Activated CD4-positive, alpha-beta T cell treated with anti-CD3 and anti-CD28 coated beads, Interleukin-2, amount 10 ng/mL, durations not matched to agents 24 days and 14 days (primary cell): ENCODE measurements at places on chromosomes 7 and 10. TPM values are rescaled to one million over a fixed set of nuclear protein-coding genes. Genes with fewer than 3 reads are reported as not detected.

Gene PCBD1
- total RNA-seq: 63.2 and 67.7 TPM in 2 replicates

- DNase-seq: no peak
Measured at GRCh38 chr7:36312915-36313334, 76.7 kb upstream of the ANLN start.

GRCh38 chr7:147980826-147981813 lies 609.4 kb upstream of the C7orf33 start:
- DNase-seq: no peak

DNA sequence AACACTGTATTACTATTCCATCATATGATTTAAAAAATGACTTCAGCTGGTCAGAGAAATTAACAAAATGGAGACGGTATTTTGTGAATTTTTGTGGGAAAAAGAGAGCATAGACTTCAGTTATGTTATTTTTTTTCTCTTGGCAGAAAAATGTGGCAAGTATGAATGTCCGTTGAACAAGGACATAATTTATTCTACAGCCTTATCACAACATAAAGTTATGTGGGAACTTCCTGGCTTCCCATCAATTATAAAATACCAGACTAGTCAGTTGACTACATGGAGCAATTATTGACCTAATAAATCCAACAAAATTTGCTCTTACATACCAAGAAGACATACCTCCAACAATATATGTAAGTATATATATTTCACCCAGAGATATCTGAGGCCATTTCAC lies 88.6 kb upstream of the PPP1R3A start:
- no peak for DNase-seq

- DNase-seq: no peak
Measured at GRCh38 chr7:95951531-95951930, 179.2 kb downstream of the DYNC1I1 start.

GRCh38 chr7:92433019-92433418 lies 14.3 kb upstream of the GATAD1 start:
- DNase-seq: no peak

GRCh38 chr7:87510411-87510875 lies 35.0 kb upstream of the ABCB4 start:
- DNase-seq: no peak

Gene SYT15
- 1.3 and 1.8 TPM in 2 replicates for total RNA-seq

Gene HK1
- total RNA-seq: 183 and 185 TPM in 2 replicates

DNA sequence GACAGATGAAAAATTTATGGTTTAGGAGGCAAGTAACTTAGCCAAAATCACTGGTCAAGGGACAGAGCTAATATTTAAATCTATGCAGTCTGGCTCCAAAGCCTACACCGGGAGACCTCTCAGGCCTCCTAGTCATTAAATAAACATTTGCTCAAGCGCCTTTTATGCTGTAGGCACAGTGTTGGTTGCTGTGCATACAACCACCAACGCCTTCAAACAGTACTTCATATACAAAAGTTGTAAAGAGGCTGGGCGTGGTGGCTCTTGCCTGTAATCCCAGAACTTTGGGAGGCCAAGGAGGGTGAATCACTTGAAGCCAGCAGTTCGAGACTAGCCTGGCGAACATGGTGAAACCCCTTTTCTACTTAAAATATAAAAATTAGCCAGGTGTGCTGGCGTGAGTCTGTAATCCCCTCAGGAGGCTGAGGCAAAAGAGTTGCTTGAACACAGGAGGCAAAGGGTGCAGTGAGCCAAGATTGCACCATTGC lies 159.8 kb downstream of the MAGI2 start:
- DNase-seq: no peak

DNA sequence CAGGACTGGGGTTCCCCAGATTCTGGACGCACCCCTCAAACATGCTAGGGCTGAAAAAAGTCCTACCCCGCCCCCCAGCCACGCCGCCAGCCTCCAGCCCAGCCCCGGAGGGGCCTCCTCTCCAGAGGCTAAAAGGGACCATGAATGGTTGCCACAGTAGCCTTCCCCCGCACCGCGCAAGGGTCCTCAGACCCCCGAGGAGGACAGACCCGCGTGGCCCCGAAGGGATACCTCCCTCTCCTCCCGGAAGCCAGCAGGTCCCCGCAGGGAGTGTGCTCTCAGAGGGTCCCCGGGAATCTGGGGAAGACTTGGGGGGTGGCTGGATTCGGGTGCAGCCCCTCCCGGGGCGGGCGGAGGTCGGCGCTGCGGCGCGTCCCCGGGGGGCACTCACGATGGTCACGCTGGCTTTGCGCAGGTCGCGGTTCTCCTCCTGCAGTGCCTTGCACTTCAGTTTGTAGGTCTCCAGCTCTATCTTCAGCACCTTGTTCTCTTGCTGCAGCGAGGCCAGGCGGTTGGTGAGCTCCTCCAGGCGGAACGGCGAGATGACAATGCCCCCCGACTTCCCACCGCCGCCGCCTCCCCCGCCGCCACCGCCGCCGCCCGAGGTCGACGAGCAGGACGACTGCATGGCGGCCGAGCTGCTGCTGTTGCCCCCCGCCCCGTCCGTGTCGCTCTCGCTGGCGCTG lies 482 bp downstream of the CCDC6 start:
- DNase-seq: peak; percentile 76

Gene TDRD1
- total RNA-seq: 0.16 and 0.21 TPM in 2 replicates

DNA sequence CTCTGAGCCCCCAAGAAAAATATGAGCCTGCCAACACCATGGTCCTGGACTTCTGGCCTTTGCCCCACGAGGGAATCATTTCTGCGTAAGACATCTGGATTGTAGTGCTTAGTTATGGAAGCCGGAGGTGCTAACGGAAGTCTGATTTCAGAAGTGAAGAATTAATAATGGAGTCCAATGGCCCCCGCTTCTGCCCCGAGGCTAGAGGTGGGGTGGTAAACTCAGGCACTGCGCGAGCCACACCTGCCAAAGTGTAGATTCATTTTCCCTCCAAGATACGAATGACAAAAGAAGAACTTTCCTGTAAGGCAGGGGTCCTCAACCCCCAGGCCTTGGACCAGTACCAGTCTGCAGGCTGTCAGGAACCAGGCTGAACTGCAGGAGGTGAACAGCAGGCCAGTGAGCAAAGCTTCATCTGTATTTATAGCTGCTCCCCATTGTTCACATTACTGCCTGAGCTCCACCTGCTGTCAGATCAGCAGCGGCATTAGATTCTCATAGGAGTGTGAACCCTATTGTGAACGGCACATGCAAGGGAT lies 22.3 kb downstream of the CNPY1 start:
- no peak for DNase-seq

Gene PIK3AP1
- total RNA-seq: 9.6 and 11.7 TPM in 2 replicates

GRCh38 chr7:50462361-50462760 lies 12.2 kb upstream of the FIGNL1 start:
- DNase-seq: no peak

GRCh38 chr10:61655335-61655851 lies 7.3 kb upstream of the CABCOCO1 start:
- no peak for DNase-seq

- no peak for DNase-seq
Measured at GRCh38 chr10:120385992-120386391, 71.0 kb upstream of the PLPP4 start.

- no peak for DNase-seq
Measured at GRCh38 chr7:83321011-83321410, 158.3 kb upstream of the PCLO start.

- no peak for DNase-seq
Measured at GRCh38 chr7:157604661-157605381, 268.0 kb downstream of the DNAJB6 start.

DNA sequence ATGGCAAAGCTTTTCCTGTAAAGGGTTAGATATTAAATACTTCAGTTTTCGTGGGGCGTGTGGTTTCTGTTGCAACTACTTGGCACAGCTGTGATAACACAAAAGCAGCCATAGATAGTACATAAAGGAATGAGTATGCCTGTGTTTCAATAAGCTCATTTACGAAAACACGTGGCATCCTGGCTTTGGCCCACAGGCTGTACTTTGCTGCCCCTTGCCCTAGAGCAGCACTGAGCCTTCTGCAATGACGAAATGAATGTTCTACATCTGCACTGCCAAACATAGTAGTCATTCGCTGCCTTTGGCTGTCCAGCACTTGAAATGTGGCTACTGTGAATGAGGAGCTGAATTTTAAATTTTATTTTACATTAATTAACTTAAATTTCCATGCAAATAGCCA lies 376.2 kb upstream of the TPK1 start:
- DNase-seq: no peak

Gene TFEC
- total RNA-seq: not detected in 2 replicates

DNA sequence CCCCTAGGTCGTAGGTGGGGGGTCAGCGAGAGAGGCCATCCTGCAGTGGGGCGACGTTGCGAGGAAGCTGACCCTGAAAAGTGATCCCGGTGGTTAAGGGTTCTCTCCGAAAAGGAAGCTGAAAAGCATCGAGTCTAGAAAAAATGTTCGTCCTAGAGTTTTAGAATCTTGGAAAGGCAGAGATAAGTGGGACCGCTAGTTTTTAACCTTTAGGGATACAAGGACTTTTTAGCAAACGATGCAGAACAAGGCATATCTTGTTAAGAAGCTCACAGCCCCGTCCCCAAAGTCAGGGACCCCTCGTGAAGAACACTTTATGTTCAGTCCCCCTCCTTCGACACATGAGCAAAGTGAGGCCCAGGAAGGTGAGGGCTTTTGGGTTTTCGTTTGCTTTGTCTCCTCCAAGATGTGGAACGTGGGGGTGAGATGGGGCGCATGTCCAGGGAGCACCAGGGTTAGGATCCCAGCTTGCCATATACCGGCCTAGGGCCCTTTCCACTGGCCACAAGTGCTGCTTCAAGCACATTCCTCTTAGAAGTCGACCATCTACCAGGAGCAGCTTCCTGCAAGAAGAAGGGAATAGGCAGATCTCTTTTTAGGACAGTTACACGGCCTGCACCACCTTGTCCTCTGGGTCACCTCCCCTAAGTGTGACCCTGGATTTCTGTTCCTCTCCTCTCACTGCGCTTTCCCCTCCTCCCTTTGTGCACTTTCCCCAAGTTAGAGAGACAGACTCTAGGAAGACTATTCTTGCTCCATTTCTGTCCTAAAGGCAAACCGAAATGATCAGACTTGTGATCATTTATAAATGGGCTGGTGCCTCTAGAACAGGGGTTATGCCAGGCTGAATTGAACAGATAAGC lies 969 bp downstream of the SLC35G1 start:
- DNase-seq: peak; percentile 61

GRCh38 chr10:58544135-58544534 lies 31.5 kb downstream of the BICC1 start:
- DNase-seq: no peak

DNA sequence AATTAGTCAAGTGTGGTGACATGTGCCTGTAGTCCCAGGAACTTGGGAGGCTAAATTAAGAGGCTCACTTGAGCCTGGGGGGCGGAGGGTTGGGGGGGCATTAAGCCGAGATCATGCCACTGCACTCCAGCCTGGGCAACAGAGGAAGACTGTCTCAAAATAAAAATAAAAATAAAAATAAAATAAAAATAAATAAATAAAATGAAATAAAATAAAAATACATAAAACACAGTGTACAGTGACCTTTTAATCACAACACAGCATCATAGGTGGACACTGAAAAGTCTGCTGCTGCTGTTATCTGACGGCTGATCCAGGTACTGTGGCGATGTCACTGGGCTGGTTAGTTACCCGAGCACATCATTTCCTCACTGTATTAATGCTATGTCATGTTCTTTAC lies 27.1 kb downstream of the LARP4B start:
- no peak for DNase-seq

DNA sequence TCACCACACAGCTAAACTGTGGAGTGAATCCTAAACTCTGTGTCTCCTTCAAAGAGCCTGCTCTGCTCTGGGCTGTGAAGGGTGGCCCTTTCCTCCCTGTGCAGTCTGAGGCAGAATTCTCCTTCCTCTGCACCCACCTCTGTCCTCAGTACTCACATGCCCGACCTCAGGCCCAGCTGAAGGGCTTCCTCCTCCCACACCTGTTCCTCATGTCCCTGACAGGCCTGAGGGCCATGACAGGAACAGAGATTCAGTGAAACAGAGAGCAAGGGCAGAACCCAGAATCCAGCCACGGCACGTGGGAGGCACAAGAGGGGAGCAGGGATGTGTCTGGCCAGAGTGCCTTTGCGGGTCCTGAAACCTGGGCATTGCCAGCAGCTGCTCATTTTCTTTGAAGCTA lies 13.9 kb downstream of the CREB3L2 start:
- DNase-seq: no peak

DNA sequence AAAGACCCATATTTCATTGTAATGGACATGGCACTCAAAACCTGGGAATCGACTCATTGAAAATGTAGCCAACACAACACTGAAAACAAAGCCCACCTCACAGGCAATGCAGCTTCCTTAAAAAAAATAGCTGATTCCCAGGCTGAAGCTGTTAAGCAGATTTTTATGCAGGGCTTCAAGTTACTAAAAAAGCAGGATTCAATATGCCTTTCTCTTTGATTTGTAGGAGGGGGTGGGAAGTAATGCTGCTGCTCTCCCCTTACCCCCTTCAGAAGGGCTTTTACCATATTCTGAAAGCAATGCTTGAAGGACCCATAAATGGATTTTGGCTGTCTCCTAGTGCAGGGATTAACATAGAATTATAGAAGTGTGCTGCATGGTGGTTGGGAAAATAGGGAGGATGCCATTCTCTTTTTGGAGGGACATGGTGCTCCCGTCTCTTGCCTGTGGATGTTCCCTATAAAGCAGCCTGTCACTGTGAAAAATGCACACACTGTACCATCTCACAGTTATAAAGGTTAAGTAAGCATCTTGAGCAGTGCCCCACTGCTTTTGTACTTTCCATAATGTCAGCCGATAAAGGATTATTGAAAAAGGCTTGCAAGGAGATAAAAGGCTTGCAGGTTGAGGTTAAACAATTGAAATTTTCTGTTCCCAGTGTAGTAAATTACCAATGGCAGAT lies 262.8 kb downstream of the AUTS2 start:
- no peak for DNase-seq

Gene GRM3
- not detected in 2 replicates for total RNA-seq

GRCh38 chr10:132021046-132021445 lies 39.3 kb upstream of the BNIP3 start:
- DNase-seq: no peak
